ENCODE measurements at places on chromosomes 11 and 22. TPM values are rescaled to one million over a fixed set of nuclear protein-coding genes. Genes with fewer than 3 reads are reported as not detected.

The CRYBB1 gene
- polyA plus RNA-seq: 1.4 TPM

The YPEL1 gene
- polyA plus RNA-seq: 2.9 TPM

The OR8K3 gene
- polyA plus RNA-seq: not detected

The OR51I1 gene
- not detected for polyA plus RNA-seq

All from adipose tissue (tissue), 3 donors.